DMS79 (cell line): ENCODE measurements at places on chromosomes 2 and 18.

DNA sequence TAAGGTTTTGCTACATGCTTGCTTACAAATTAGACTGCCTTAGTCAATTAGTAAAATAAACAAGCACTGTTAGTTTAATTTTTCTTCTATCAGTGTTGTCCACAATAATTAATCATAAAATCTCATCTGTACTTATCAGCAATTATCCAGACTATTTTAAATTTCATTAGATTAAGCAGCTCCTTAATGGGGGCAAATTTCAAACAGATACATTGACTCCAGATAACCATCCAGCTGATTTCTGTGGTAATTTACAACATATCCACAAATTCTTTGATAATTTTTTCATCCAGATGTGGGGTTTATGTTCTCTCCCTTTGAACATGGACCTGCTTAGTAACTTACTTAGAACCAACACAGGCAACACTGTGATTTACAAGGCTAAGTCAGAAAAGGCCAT lies 170.4 kb upstream of the CWC22 start:
- no peak for DNase-seq

GRCh38 chr2:84944295-84944909 lies 26.6 kb upstream of the KCMF1 start:
- no peak for DNase-seq

- DNase-seq = no peak
Measured at GRCh38 chr18:49591271-49591670, 29.4 kb downstream of the LIPG start.

DNA sequence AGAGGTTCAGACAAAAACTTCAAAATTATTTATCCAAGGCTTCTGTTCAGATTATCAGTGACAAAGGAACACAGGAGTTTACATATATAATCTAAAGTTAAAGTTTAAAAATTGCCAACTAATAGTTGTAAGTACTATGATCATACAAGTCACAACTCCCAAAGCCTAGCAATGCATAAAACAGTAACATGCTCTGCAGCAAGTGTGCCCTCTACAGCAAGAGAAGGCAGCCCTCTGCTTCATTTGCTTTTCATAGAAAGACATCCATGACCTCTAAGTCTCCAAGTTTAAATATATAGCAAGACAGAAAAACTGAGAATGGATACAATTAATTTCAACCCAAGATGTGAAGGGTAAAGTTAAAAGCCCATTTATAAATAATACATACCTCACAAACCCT lies 13.3 kb downstream of the RAB1A start:
- no peak for DNase-seq

- no peak for DNase-seq
Measured at GRCh38 chr2:202774104-202774503, 97.5 kb downstream of the ICA1L start.

DNA sequence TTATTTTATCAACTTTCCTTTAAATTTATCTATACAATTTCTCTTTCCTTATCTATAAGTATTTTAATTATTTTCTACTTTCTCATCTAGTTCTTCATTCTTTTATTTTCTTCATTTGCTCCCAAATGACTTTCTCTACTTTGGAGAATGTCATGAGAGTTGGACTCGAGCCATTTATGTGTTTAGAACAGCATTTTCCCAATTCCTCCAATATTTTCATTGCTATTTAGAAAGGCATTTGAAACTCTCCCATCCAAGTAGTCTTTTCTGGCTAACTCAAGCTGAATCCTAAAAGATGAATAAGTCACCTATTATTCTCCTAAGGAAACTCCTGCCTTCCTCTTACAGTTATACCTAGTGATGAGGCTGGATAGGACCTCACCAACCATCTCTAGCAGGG lies 15.8 kb upstream of the FEZ2 start:
- no peak for DNase-seq

- DNase-seq = no peak
Measured at GRCh38 chr2:29246383-29247300, 131.4 kb downstream of the CLIP4 start.

GRCh38 chr2:218885981-218886947 lies 5.6 kb downstream of the WNT10A start:
- DNase-seq = no peak

DNA sequence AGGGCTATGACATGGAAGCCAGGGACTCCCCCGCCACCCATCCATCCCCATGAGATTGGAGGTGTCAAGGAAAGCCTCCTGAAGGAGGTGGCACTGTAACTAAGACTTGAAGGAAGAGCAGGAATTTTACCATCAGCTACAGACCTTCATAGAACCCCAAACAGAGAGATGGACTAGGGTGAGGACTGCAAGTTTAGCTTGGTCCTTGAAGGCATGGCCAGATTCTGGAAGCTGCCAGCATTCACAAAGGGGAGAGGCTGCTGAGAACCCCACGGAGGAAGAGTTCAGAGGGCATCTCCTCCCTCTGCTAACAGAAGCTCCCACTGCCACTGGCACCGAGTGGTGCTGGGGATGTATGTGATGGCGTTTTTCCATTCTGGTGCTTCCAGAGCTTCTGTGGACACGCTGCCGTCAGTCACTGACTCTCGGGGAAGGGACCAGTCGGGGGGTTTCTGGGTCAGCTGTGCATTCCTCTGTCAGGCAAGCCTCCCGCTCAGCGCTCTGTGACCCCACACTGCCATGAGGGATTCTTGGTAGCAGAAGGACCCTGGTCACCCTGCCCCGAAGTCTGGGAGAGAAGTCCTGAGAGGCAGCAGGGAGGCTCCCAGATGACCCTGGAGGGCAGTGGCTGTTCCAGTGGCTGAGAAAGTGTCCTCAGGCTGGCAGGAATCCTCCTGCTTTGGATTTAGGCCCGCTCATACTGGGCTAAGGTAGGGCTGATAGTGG lies 18.1 kb downstream of the TMEM185B start:
- DNase-seq = no peak

DNA sequence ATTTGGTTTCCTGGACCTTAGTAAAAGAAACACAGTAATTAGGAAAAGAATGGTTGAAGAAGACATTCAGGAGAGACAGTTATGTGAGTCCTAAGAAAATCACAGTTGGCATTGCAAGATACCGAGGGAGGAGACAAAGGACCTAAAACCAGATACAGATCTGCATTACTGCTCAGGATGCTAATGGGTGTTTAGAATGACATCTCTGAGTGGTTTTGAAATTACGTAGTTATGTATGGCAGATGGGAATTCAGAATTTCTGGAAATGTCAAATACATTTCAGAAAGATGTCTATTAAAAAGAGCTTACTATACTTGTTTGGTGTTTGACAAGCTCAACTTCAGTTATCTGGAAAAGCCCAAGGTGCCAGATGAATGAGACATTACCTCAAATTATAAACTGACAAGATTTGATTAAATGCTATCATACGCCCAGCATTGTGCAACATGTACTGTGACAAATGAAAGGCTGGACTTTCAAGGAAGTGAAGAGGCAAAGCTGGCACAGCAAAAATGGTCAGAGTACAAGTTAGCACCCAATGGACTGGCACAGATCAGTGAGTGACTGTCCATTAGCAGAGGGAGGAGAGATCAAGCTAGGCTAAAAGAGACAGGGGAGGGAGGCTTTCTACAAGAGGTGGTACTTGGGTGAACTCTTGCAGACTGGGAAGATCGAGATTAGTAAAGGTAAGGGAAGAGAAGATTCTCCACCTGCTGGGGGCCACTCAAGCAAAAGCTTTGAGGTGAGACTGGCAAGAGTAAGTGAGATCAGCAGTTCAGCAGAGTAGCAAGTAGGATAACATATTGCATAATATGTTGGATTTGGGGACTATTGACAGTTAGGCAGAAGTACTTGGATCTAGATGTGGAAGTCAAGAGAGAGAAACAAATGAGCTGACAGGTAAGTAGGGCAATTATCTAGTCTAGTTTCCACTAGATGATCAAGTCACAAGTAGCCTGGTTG lies 168.9 kb downstream of the CYRIA start:
- no peak for DNase-seq

DNA sequence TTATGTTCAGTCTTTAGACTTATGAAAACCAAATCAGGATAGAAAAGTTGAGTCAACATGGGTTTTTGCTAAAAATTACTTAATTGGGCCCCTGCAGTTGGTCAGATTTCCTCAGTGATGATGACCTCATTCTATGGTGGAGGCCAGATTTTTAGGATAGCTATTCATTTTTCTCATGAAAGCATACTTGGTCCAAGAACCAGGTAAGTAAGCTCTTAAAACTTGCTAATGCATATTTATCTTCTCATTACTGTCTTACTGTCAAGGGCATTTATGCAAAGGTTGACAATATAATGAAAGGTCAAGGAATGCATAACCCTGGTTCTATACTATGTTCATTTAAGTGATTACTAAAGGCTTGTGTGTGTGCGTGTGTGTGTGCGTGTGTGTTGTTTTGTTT lies 650.6 kb downstream of the SATB2 start:
- DNase-seq = no peak

- DNase-seq = peak; percentile 1
Measured at GRCh38 chr2:39665811-39666490, at the start of gene TMEM178A. Gene TMEM178A, plus strand, starts transcription at chr2:39665917. Its CDS starts 58 bp downstream, at chr2:39665975.

DNA sequence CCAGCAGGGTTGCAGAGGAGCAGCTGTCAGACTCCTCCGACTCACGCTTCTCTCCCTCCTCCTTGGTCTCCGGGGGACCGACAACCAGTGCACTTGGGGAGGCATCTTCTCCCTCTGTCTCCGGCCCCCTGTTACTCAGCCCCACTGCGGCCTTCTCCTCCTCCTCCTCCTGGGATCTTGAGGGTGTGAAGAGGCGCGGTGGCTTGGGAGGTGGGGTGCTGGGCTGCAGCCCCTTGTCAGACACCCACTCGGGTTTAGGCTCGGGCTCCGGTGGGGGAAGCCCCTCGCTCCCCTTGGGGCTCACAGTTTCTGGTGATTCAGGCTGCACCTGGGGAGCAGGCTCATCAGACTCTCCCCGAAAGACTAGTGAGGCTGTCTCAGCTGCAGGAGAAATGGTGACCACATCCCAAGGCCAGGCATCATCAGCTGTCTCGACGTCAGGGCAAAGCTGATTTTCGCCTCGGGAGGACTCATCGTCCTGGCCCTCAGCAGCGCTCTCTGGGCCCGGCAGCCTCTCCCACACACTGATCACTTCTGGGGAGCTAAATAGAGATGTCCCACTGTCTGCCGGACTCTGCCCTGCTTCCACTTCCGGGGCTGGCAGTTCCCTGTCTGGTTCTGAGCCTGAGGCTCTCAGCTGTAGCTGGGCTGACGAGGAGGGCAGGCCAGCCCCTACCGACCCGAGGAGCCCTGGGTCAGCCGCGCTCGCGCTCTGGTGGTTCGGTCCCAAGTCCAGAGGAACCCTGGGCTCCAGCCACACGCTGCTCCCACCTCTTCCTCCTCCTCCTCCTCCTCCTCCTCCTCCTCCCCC lies 9.0 kb upstream of the SFXN5 start:
- DNase-seq = no peak

DNA sequence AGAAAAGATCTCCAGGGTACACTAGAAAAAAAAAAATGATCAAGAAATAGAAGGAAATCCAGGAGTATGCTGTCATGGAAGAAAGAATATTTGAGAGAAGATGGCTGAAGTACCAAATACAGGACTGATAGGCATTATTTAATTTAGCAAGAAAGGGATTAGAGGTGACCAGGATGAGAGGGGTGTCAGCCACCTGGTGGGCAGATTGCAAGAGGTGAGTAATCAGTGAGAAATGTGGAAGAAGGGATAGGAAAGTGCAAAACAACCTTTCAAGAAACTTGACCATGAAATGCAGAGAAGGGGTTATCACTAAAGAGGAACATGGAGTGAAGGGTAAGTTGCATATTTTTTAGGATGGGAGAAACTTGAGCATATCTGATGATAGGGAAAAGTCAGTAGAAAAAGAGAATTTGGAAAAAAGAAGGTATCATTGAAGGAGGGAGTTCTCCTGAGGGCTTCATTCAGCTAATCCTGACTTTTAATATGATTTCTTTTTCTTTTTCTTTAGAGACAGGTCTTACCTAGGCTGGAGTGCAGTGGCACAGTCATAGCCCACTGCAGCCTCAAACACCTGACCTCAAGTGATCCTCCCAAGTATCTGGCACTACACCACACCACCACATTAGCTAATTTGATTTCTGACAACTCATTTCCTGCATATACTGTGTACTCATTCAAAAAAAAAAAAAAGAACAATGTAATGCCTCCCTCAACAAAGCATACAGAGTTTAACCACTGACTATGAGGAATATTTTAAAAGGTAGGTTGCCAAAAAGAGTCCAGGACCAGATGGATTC lies 101.3 kb downstream of the LRP2 start:
- DNase-seq = no peak

GRCh38 chr2:131094463-131095281 lies 1.4 kb upstream of the FAM168B start:
- DNase-seq = no peak

- peak; percentile 82 for DNase-seq
Measured at GRCh38 chr18:6729247-6730091, at the start of gene ARHGAP28. Gene ARHGAP28, plus strand, starts transcription at chr18:6729716. Its CDS starts 106 bp downstream, at chr18:6729822.

- no peak for DNase-seq
Measured at GRCh38 chr18:13287372-13287771, 68.8 kb downstream of the LDLRAD4 start.

- peak; percentile 35 for DNase-seq
Measured at GRCh38 chr2:38174646-38175423, 98.9 kb upstream of the CYP1B1 start.

GRCh38 chr2:174492963-174493431 lies 6.2 kb upstream of the GPR155 start:
- no peak for DNase-seq

GRCh38 chr2:195818106-195818505 lies 161.1 kb downstream of the SLC39A10 start:
- no peak for DNase-seq

DNA sequence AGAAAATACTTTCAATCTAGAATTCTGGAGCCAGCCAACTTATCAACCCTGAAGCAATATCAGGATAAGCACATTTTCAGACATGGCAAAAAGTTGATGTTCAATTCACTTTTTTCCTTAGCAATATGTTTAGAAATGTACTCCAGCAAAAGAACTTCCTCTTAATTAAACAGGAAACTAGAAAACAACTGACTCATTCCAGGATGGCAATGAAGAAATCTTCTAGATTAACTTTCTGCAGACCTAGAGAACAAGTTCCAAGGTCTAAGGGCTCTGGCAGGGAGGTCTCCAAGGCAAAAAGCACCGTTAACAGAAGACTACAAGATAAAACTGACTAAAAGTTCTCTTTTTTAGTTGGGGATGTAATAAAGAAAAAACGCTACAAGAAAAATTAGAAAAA lies 69.2 kb upstream of the VWC2L start:
- no peak for DNase-seq

GRCh38 chr2:101440127-101440738 lies 34.7 kb downstream of the RFX8 start:
- no peak for DNase-seq

DNA sequence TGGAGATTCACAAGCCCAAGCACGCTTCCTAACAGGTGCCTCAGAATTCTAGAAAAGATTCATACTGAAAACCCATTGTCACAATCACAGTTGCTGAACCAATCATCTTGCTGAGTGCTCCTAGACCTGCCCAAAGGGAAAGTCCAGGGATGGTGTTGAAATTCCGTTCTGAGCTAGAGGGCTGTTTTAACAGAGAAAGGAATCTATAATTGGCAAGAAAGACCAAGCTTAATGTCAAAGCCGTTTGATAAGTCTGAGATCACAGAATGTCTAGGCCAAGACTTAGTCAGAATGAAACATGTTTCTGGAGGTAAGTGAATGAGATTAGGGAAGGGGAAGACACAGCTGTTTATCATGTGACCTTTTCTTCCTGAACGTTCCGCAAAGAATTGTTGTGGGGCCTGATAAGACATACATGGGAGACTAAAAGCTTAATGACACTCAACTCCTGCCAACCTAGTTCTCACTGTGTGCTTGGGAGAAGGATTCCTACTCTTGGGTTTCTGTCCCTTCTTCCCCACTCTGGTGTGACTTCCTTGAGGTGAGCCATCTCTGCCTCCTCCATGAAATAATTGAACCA lies 27.5 kb downstream of the PMAIP1 start:
- no peak for DNase-seq

GRCh38 chr2:8518979-8519668 lies 162.7 kb upstream of the ID2 start:
- no peak for DNase-seq

- DNase-seq = no peak
Measured at GRCh38 chr2:207163053-207163755, 2.5 kb downstream of the KLF7 start.
